ENCODE measurements at places on chromosomes 5 and 9.

- DNase-seq = no peak
These were observed 80.8 kb downstream of the ASTN2 start for GRCh38 chr9:117334101-117334500.

DNA sequence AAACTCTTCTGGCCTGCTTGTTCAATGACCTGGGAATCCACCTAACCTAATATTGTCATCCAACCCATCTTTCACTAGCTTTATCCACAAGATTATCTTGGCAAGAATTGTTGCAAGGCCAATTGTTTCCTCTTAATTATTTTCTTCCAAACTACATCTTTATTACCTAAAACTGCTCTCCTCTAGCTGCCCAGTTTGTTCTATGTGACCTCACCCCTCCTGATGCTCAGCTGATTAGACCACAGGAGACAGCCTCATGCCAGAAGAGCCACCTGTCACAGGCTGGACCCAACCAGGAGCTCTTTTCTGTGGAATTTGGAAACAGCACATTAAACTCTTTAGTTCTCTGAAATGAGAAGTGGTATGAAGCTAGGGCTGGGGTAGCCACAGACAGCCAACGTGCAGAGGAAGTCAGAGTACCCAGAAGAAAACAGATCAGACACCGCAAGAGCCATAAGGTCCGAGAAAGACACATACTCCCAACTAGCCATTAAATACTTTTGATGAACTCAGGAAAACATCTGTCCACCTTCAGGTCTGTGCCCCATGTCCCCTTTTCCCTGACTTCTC lies 12.0 kb downstream of the SAXO1 start:
- no peak for DNase-seq

DNA sequence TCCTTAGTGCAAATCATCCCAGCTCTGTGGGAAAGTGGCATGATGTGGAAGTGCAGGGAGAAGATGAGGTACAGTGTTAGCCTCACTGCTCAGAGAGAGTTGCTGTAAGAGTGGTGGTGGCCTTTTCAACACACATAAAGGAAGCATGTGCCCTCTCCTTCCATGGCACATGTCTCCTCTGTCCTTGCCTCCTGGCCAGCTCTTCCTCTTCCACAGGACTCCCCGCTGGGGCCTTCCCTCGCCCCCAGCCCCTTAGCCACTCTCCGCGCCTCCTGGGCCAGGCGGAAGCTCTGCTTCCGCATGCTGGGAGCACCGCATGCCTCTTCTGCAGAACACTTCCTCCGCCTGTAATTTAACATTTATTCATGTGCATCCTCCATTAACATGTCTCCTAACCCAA lies 4.8 kb upstream of the KCNMB1 start:
- DNase-seq = no peak

GRCh38 chr9:82543726-82544125 lies 519.2 kb downstream of the RASEF start:
- no peak for DNase-seq

DNA sequence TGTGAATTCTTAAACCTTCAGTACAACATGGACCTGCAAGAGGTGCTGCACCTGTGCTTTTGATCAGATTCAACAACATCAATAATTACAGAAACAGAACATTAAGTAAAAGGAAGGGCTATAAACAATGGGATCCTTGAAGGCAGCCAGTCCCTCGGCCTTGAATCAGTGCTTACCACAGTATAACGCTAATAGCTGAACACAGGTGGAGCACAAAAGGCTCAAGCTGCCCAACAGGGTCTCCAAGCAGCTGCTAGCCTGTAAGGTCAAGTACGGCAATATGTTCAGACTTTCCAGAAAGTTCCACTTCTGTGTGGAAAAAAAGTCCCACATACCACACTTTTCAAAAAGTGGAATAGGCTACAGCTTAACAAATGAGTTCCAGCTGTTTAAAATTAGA lies 61.9 kb upstream of the ITGA1 start:
- DNase-seq = no peak

- no peak for DNase-seq
These were observed 64.7 kb downstream of the TLR4 start for GRCh38 chr9:117768750-117769395.
